Activated CD4-positive, alpha-beta T cell treated with anti-CD3 and anti-CD28 coated beads, Interleukin-2, amount 10 ng/mL, durations not matched to agents 7 days and 5 days (primary cell): ENCODE measurements at places on chromosomes 3 and 15. TPM values are rescaled to one million over a fixed set of nuclear protein-coding genes. Genes with fewer than 3 reads are reported as not detected.

The CALML4 gene
- total RNA-seq: 11.2 TPM

The LOXL1 gene
- 3.5 TPM for total RNA-seq

GRCh38 chr15:85963262-85963760 lies 116.4 kb upstream of the AGBL1 start:
- H3K4me1 ChIP-seq: no peaks in the 10 kb centered on the region
- no peak overlapping the region for H3K4me3 ChIP-seq
- no peaks in the 10 kb centered on the region for H3K36me3 ChIP-seq
- no peak overlapping the region for H3K27ac ChIP-seq
- no peak for DNase-seq

DNA sequence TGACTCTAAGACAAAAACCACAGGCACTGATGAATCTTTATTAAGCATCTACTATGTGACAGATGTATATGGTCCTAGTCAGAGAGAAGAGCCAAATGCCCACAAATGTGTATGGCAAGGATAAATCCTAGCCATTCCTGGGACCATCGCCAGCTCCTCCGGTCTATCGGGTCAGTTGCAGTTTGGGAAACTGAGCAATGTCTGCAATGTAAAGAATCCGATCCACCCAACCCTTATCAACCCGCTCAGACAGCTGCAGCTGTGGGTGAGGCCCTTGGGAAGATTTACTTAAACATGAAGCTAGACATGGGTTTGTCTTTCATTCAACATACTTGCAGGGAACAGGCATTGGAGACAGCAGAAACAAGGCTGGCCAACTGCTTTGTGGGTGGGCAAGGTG lies 40.5 kb upstream of the CDV3 start:
- no peaks in the 10 kb centered on the region for H3K36me3 ChIP-seq
- no peak overlapping the region for H3K27ac ChIP-seq
- no peaks in the 10 kb centered on the region for H3K4me1 ChIP-seq

DNA sequence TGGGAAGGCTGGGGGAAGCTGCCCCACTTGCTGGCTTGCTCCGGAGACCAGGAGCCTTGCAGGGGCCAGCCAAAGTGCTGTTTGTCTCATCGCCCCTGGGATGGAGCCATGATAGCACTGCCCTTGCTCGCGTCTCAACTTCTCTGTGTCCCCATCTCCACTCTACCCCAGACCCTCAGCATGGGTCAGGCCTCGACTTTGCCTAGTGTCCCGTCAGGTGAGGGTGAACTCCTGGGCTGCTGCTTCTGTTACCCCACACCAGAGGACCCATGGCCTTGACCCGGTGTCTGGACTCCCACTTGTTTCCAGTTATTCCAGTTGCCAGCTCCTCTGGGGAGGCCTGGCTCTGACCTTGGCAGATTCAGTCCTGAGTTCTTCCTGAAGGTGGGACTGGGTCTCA lies 36.5 kb upstream of the DUSP7 start:
- H3K4me1 ChIP-seq: peaks cover under 1% of the 10 kb centered on the region
- no peak overlapping the region for H3K27ac ChIP-seq
- H3K36me3 ChIP-seq: no peaks in the 10 kb centered on the region
- no peak for DNase-seq
- no peak overlapping the region for H3K4me3 ChIP-seq
- H3K27me3 ChIP-seq: no peaks in the 10 kb centered on the region

- H3K4me3 ChIP-seq: no peak overlapping the region
- H3K36me3 ChIP-seq: peaks cover 16% of the 10 kb centered on the region
- DNase-seq: peak; percentile 12
- no peak overlapping the region for H3K27ac ChIP-seq
Observed at GRCh38 chr15:65130941-65131340, 2.7 kb downstream of the PDCD7 start.

DNA sequence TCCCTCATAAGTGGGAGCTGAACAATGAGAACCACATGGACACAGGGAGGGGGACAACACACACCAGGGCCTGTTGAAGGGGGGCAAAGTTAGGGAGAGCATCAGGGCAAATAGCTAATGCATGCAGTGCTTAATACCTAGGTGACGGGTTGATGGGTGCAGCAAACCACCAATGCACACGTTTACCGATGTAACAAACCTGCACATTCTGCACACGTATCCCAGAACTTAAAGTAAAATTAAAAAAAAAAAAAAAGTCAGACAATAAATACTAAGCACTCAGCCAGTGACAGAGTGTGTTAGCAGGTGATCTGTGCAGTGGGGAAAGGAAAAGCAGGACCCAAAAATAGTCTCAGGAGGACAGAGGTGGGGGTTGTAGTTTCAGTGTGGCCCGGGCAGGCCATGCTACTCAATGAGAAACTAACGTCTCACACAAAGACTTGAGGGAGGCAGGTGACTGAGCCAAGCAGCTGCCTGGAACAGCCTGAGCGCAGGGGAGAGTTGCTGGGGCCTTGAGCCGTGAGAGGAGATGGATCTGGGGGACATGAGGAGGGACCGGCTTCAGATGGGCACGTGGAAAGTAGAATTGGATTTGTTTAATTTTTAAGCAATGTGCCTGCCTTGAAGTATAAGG lies 18.4 kb downstream of the ANKDD1A start:
- peaks cover 23% of the 10 kb centered on the region for H3K4me1 ChIP-seq
- DNase-seq: no peak
- H3K27ac ChIP-seq: no peak overlapping the region
- no peak overlapping the region for H3K4me3 ChIP-seq
- no peaks in the 10 kb centered on the region for H3K36me3 ChIP-seq

DNA sequence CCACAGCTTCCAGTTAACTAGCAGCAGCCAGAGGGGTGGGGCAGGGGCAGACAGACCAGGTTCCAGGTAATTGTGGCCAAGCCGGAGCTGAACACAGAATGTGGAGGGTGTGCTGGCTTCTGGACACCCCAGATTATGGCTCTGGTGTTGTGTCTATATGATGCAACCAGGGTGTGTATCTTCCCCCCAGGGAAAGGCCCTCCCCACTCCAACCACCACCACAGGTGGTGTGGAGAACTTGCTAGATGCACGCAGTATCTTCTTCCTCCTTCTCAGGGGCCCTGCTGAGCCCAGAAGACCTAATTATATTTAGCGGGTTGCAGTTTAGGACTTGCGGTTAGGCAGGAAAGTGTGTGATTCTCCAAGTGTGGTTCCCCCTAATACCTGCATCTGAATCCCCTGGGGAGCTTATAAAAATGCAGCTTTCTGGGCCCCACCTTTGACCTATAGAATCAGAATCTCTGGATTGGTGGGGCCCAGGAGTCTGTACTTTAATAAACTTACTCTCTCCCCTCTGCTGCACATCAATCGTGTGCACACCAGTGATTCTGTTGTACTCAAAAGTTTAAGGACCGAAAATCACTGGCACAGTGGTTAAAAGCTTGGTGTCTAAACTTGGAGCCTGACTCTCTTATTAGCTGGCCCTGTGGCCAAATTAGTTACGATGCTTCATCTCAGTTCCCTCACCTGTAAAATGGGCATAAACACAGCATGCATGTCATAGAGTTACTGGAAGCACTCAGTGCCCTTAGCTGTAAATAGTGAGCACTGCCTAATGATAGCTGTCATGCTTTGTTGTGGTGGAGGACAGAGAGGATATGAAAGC lies 379.1 kb upstream of the PROK2 start:
- no peaks in the 10 kb centered on the region for H3K27me3 ChIP-seq
- no peaks in the 10 kb centered on the region for H3K36me3 ChIP-seq
- H3K4me3 ChIP-seq: no peak overlapping the region
- DNase-seq: no peak

GRCh38 chr3:22615790-22616189 lies 587.3 kb upstream of the UBE2E2 start:
- no peaks in the 10 kb centered on the region for H3K4me1 ChIP-seq
- H3K27ac ChIP-seq: no peak overlapping the region
- H3K4me3 ChIP-seq: no peak overlapping the region
- no peaks in the 10 kb centered on the region for H3K36me3 ChIP-seq
- no peak for DNase-seq

DNA sequence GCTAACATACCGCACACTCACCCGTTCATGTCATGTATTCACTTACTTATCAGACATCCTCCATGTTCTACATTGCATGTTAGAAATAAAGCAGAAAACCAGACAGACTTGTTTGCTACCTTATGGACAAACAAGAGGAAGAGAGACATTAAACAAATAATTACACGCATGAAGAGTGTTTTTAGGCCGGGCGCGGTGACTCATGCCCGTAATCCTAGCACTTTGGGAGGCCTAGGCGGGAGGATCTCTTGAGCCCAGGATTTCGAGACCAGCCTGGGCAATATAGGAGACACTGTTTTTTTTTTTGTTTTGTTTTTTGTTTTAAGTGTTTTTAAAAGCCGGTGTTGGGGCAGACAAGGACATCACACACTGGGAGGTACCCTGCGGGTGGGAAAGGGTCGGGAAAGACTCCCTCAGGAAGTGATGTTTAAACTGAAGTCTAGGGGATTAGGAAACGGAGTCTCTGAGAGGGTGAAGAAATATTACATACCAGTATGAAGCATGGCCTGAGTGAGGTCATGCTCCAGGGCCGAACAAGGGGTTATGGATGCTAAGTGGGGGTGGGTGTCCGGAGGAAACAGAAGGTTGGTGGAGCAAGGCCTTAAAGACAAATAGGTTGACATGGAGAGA lies 2.1 kb upstream of the USP3 start:
- no peak for DNase-seq
- H3K4me1 ChIP-seq: peaks cover 61% of the 10 kb centered on the region
- no peaks in the 10 kb centered on the region for H3K27me3 ChIP-seq
- peaks cover 17% of the 10 kb centered on the region for H3K36me3 ChIP-seq
